ENCODE measurements at places on chromosomes 16 and 17. TPM values are rescaled to one million over a fixed set of nuclear protein-coding genes. Genes with fewer than 3 reads are reported as not detected.

Gene HBA2
- not detected for total RNA-seq

Gene KRT39
- total RNA-seq: not detected

DNA sequence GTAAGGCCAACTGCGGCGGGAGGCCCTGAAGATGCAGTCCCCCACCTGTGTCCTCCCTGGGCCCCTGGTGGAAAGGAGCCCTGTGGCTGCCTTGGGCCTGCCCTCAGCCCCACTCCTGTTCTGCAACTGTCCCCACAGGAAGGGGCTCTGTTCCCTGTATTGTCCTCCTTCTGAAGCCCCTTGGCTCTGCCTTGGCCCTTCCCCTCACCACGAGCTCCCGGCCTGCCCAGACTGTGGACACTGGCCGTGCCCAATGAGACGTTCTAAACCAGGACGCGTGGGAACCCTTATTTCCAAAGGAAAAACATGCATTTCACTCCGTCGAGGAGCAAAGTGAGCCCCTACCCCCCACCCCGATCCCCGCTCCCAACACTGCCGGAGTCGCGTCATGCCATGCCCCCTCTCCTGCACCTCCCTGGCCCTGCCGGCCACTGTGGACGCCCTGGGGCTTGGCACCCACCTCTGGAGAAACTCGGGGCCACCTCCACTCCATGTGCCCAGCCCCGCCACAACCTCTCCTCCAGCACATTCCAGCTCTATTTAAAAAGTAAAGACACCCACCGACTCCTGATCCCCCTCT, 13.5 kb upstream of the PNPO start:
- no peak overlapping the region for H3K4me3 ChIP-seq
- H3K4me1 ChIP-seq: no peaks in the 10 kb centered on the region
- DNase-seq: no peak
- no peaks in the 10 kb centered on the region for H3K27me3 ChIP-seq
- no peak overlapping the region for H3K27ac ChIP-seq

DNA sequence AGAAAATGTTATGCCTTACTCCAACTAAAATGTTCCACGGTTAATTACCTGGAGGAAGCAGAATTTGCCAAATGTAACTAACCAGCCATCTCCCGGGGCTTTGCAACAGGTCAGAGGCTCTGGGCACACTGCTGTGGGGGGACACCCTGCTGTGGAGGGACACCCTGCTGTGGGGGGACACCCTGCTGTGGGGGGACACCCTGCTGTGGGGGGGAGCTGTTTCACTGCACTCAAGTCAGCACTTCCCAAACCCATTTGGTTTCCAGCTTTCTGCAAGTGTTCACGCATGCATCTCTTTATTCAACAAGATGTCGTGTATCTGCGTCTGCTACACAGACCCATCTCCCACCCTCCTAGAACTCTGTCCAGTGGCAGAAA, 239.5 kb downstream of the C16orf95 start:
- DNase-seq: no peak
- H3K27ac ChIP-seq: no peak overlapping the region
- H3K36me3 ChIP-seq: no peaks in the 10 kb centered on the region
- H3K27me3 ChIP-seq: no peaks in the 10 kb centered on the region
- no peak overlapping the region for H3K4me3 ChIP-seq

Gene SRCIN1
- 0.40 TPM for total RNA-seq

Gene QPRT
- 0.90 TPM for total RNA-seq

DNA sequence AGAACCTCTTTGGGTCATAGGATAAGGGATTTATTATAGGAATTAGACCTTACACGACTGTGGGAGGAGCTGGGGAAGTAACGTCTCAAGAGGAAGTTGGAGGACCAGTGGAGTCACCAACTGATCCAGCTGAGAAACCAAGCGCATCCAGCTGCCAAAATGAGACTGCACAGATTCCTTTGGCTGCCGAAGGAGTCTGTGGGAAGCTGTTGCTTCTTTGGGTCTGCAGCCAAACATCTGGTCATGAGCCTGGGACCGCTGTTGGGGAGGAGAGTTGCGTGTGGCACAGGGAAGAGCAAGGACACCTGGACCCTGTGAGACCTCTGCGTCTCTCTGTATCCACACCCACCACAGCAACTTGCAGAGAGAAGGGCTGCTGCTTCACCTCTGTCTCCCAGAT, 2.4 kb upstream of the NACA2 start:
- H3K36me3 ChIP-seq: no peaks in the 10 kb centered on the region
- DNase-seq: no peak
- H3K4me3 ChIP-seq: no peak overlapping the region
- no peaks in the 10 kb centered on the region for H3K27me3 ChIP-seq
- no peak overlapping the region for H3K27ac ChIP-seq

DNA sequence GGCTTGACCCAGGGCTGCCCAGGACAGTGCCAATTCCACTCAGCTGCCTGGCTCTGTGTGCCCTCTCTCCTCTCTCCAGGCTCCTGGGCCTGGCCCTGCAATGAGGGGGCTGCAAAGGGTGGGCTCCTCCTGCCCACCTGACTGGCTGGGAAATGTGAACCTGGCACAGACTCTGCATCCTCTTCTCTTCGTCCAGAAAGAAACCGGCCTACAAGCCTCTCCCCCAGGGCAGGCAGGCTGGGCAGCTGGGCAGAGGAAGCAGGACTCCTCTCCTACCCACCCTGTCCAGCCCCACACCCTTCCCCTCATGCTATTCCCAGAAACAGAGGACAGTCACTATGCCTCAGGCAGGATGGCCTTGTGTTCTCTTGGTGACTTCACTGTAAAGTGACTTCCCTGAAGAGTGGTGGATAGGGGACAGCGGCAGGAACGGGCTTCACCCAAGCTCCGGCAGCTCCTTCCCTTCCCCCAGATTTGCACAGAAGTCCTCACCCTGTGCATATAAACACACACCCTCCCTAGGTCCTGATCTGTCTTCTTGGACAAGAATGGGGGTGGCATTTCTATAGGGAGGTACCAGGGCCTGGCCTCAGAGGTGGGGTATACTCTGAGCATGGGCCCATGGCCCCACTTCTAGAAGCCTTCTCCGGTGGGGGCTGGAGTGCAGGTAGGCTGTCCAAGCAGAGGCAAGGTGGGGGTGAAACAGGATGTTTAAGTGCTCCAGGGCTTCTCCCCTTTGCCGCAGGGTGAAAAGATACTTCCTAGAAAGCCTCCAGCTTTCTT, 4.9 kb upstream of the STAT5A start:
- H3K27me3 ChIP-seq: no peaks in the 10 kb centered on the region
- H3K4me1 ChIP-seq: peaks cover 9% of the 10 kb centered on the region
- H3K4me3 ChIP-seq: no peak overlapping the region
- H3K36me3 ChIP-seq: no peaks in the 10 kb centered on the region
- DNase-seq: no peak

DNA sequence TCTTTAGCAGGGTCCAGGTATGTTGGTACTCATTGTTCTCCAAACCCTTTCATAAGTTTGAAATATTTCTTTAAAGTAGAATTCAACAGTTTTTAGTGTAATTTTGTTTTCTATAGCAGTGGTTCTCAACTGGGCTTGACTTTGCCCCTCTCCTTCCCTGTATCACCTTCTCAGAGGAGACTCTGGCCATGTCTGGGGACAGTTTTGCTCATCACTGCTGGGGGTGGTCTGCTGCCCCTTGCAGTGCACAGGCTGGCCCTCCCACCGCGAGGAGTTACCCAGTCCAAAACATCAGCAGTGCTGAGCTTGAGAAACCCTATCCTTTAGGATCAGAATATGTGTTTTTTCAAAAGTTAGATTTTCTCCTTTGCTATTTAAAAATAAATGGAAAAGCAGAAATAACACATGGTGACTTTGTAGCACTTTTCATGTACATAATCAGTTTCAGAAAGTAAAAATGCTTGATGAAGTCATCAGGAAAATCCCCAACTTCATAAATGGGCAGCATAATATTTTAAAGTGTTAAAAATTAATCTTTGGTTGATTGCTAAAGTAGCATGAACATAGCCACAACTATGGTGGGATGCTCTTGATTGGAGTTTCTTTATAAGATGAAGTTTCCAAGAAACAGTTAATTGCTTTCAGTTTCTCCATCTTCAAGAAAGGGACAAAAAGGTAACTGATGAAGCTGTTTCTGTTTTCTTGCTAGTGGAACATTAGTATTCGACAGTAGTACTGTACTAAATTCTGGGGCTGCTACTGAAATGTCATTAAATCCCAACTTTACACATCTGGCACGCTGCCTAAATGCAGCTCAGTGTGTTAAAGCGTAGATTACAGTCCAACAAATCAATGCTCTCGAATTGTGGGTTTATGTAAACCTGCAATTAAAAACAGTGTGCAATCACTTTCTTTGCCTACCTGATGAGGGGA, 70.3 kb downstream of the NETO2 start:
- DNase-seq: no peak
- no peaks in the 10 kb centered on the region for H3K27me3 ChIP-seq
- no peaks in the 10 kb centered on the region for H3K36me3 ChIP-seq
- no peak overlapping the region for H3K4me3 ChIP-seq
- H3K4me1 ChIP-seq: no peaks in the 10 kb centered on the region

Gene MRTFB
- 16.2 TPM for total RNA-seq

- no peak overlapping the region for H3K27ac ChIP-seq
- H3K4me1 ChIP-seq: peaks cover 15% of the 10 kb centered on the region
- no peak overlapping the region for H3K4me3 ChIP-seq
- DNase-seq: no peak
- H3K27me3 ChIP-seq: no peaks in the 10 kb centered on the region
Measured at GRCh38 chr16:20870122-20870820, 29.9 kb downstream of the DCUN1D3 start.

Gene TNFRSF12A
- 1.1 TPM for total RNA-seq

DNA sequence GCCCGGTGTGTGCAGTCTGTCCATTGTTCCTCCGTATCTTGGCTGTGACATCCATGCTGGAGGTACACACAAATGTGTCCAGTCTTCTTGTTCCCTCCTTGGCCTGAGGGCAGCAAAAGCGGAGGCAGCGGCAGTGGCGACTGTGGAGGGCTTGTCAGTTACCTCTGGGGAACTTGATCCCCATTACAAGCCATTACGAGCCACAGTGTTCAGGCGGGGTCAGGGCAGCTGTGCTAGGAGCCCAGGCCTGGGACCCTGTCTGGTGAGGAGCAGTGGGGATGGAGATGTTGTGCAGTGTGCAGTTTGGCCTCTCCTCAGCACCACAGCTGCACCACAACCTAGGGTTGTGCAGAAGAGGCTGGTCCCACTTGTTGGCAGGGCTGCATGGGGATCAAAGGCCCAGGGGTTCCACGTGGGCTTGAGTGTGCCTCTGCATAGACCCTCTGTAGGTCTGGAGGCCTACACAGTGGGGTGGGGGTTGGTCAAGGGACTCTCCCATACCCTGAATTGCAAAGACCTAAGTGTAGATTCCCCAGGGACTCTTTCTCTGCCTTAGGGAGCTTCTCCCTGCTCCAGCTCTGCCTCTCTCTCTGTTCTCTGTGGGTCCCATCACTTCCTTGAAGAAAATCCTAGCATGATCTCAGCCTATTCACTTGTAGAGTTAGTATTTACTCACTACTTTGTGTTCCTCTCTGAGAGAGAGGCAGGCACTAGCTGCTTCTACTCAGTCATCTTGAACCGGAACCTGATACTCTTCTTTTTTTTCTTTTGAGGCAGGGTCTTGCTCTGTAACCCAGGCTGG, 58.8 kb downstream of the SLFN11 start:
- H3K4me1 ChIP-seq: peaks cover 13% of the 10 kb centered on the region
- no peaks in the 10 kb centered on the region for H3K36me3 ChIP-seq
- H3K27me3 ChIP-seq: no peaks in the 10 kb centered on the region
- no peak for DNase-seq

All from naive thymus-derived CD4-positive, alpha-beta T cell (primary cell).